Forelimb muscle (tissue), 1 donor: ENCODE measurements at places on chromosomes 4 and X. TPM values are rescaled to one million over a fixed set of nuclear protein-coding genes. Genes with fewer than 3 reads are reported as not detected.

The AMBN gene
- not detected for polyA plus RNA-seq

The CENPVL2 gene
- polyA plus RNA-seq: not detected

The BTC gene
- polyA plus RNA-seq: 2.9 TPM

The OCRL gene
- polyA plus RNA-seq: 11.1 TPM

The TCEAL7 gene
- 447 TPM for polyA plus RNA-seq

The ZDHHC15 gene
- 2.1 TPM for polyA plus RNA-seq

The NEIL3 gene
- 2.4 TPM for polyA plus RNA-seq

The SLC6A8 gene
- 40.6 TPM for polyA plus RNA-seq

The MAGED4B gene
- 29.7 TPM for polyA plus RNA-seq

The RENBP gene
- polyA plus RNA-seq: 3.7 TPM

The TBC1D9 gene
- 13.8 TPM for polyA plus RNA-seq

The LIMCH1 gene
- 141 TPM for polyA plus RNA-seq

The PCYT1B gene
- 2.0 TPM for polyA plus RNA-seq

The TMSB4X gene
- polyA plus RNA-seq: 904 TPM
